HCT116 (cell line): ENCODE measurements at places on chromosomes 13 and 19. TPM values are rescaled to one million over a fixed set of nuclear protein-coding genes. Genes with fewer than 3 reads are reported as not detected.

Gene EFNA2
- 12.2 TPM for total RNA-seq

Gene CEBPA
- 7.0 TPM for total RNA-seq

Gene ZNF90
- total RNA-seq, result not detected

Gene SCAF1
- 96.8 TPM for total RNA-seq

Gene SEMA6B
- 58.4 TPM for total RNA-seq

Gene SLITRK6
- total RNA-seq, result not detected

Gene TGFBR3L
- 30.9 TPM for total RNA-seq

Gene GIPC3
- total RNA-seq, result not detected

Gene CTXN1
- 56.0 TPM for total RNA-seq

Gene CNN1
- 0.64 TPM for total RNA-seq

Gene UBAC2
- total RNA-seq, result 67.4 TPM
